ENCODE measurements at places on chromosomes 16 and 17. TPM values are rescaled to one million over a fixed set of nuclear protein-coding genes. Genes with fewer than 3 reads are reported as not detected.

The PRSS33 gene
- not detected for total RNA-seq

The TRIM72 gene
- not detected for total RNA-seq

The TMEM114 gene
- total RNA-seq = not detected

The MYO15A gene
- 0.18 TPM for total RNA-seq

The KRTAP1-1 gene
- not detected for total RNA-seq

The AANAT gene
- total RNA-seq = not detected

The VMO1 gene
- not detected for total RNA-seq

- no peak for DNase-seq
These were observed 35.4 kb upstream of the LITAF start for GRCh38 chr16:11621920-11622651.

- DNase-seq = no peak
These were observed 740 bp downstream of the AATF start for GRCh38 chr17:36949461-36949927.

DNA sequence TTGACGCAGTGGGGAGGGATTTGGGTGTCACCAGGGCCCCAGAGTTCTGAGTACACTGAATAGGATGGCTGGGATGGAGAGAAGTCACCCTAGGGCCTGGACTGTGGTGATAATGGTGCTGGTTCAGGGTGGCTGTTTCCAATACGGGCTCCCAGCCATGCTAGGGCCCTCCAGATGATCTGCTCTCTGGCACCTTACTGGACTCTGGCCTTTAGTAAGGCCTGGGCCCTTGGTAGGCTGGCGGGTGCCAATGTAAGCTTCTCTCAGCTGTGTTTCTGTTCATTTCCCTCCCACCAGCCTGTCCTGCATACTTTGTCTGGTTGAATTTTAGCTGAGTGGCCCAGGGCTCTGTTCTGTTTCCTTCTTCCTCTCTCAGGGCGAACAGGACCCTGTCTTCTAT lies 2.8 kb downstream of the PLA2G15 start:
- no peak for DNase-seq

DNA sequence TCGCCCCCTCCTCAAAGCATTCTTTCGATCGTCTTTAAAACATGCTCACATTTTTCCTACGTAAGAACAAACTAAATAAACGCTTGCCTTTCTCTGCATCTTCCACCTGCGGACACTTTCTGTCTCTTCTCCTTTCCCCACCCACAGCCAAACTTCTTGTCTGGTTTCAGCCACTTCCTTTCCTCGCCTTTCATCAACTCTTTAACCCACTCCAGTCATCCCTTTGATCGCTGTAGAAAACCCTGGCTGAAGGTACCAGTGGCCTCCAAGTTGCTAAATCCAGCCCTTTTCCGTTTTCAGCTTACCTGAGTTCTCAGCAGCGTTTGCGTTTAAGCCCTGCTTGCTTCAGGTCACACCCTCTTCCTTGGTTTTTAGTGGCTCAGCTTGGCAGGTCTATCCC lies 483 bp downstream of the RPA1 start:
- DNase-seq = no peak

- no peak for DNase-seq
These were observed 12.0 kb downstream of the SLC35B1 start for GRCh38 chr17:49695698-49696232.

- DNase-seq = no peak
These were observed 176.7 kb downstream of the ABCC12 start for GRCh38 chr16:47979164-47979520.

DNA sequence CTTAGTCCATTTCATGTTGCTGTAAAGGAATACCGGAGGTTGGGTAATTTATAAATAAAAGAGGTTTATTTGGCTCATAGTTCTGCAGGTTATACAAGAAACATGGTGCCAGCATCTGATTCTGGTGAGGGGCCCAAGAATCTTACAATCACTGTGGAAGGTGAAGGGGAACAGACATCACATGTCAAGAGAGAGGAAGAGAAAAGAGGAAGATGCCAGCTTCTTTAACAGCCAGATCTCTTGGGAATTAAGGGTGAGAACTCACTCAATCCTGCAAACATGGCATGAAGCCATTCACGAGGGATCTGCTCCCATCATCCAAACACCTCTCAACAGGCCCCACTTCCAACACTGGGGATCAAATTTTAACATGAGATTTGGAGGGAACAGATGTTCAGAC lies 49.5 kb downstream of the BMERB1 start:
- DNase-seq = no peak
